ENCODE measurements at places on chromosomes 7 and 10.

DNA sequence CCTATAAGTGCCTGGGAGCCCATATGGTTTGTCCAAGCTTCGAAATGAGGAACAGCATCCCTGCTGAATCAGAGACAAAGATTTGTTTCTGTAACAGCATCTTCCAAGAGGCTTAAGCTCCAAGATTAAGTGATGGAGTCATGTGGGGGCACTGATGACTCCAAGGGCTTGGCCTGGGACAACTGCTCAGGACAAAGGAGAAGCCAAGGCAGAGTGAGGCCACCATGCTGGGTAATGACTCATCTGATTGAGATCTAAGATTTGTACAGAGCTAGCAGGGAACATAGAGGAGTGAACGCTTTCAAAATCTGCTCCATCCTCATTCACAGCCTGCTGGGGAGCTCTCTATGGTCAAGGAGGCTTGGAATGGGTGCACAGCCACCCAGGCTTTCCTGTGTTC is 49.3 kb downstream of the C10orf120 start:
- DNase-seq = no peak

GRCh38 chr10:58919927-58920654 is 256.4 kb upstream of the PHYHIPL start:
- DNase-seq = no peak

DNA sequence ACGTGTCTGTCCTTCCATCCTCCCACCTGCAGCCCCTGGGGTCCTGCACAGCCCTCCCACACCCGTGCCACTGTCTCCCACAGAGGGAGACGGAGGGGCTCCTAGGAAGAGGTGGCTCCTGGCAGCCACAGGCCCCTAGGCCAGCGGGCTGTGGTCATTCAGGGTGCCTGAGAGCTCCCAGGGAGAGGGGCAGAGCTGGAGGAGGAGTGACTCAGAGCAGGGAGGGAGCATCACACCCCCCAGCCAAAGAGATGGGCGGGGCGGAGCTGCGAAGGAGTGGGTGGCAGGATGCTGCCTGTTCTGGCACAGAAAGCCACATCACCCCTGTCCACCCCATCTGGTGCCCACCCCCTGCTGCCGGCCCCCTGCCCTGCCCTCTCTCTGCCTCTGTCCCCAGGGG is 50.5 kb downstream of the STK32C start:
- no peak for DNase-seq

DNA sequence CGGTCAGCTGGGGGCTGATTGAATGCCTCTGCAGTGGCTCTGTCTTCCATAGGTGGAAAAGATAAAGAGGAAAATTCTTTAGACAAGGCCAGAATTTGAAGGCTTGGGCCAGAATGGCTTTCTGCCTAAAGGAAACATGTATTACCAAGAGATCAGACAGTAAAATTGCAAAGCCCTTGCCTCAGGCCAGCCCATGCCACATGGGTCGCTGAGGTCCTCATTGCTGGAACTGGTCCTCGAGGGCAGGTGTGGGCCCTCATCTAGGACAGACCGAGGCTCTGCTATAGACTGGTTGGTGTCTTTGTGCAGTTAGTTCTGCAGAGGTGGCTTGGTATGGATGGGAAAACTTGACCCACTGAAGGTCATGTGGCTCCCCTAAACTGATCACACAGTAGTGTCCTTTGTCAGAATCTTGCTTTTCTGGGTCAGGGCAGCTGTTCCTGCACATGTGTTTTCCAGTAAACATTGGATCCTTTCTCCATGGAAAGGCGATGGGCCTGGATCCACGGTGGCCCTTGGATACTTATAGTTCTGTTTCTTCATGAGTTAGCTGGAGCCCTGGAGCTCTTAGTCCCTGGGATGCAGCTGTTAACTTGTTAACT is 80.4 kb downstream of the TMEM178B start:
- DNase-seq = no peak

GRCh38 chr10:132133005-132133404 is 53.7 kb upstream of the DPYSL4 start:
- DNase-seq = no peak

DNA sequence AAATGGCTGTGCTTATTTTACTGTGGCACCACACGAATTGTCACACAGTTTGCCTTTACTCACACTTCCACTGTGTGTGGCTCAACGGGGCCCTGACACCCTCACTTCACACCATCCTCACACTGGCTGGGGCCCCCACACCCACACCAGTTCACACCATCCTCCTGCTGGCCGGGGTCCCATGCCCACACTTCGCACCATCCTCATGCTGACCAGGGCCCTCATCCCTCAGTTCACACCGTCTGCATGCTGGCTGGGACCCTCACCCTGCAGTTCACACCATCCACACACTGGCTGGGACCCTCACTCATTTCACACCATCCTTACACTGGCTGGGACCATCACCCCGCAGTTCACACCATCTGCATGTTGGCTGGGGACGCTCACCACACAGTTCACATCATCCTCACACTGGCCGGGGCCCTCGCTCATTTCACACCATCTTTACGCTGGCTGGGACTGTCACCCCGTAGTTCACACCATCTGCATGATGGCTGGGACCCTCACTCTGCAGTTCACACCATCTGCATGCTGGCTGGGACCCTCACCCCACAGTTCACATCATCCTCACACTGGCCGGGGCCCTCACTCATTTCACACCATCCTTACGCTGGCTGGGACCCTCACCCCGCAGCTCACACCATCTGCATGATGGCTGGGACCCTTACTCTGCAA is 36.0 kb downstream of the BRI3 start:
- no peak for DNase-seq

DNA sequence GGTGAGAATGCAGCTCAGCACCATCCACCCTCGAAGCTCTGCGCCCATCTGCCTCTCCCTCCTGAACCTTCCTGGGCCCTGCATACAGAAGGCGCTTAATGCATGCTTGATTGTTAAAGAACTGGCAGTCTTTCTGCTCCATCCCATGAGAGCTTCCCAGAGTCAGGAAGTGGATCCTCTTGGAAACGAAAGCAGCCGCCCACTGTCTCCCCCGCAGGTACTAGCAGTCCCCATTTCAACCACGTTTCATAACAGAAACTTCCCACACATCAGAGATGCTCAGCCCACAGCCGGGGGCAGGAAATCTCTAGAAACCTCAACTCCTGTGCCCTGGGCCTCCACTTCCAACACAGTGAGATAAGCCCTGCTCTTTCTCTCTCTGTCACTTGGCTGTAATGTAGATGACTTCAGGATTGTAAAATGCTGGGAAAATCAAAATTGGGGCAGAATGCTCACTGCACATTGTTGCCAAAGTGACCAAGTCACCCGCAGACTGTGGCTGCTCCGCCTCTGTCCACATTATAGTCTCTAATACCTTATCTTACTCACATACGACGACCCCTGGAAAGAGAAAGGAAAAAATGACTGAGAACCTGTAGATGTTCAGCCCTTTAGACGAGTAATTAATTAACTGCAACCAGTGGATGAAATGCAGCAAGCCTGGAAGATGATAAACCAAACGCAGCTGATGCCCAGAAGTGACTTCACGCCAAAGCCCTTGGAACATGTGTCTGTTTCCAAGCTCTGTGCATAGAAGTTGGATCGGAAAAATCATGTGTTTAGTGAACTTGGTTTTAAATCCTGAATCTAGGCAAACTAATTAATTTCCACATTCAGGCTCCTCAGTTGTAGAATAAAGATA is 28.5 kb downstream of the GSDME start:
- no peak for DNase-seq

GRCh38 chr7:25843467-25843866 is 308.5 kb upstream of the NFE2L3 start:
- DNase-seq = no peak

- DNase-seq = no peak
Measured at GRCh38 chr10:28928484-28928883, 251.2 kb downstream of the BAMBI start.

DNA sequence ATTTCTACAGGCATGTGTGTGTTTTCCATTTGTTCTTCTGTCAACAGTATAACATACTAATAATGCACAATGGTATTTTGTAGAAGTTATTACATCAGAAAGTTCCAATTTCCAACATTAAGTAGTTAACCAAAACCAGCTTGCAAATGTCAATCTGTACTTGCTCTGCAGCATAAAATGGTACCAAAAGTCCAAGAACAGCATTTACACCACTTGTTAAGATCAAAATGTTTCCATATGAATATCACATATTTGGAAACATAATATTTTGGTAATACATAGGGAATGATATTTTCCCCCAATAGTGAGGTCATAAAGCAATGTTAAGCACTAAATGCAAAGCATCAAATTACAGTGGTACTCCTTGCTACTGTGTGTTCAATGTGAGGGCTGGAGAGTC is 162.1 kb downstream of the ZNF438 start:
- no peak for DNase-seq

DNA sequence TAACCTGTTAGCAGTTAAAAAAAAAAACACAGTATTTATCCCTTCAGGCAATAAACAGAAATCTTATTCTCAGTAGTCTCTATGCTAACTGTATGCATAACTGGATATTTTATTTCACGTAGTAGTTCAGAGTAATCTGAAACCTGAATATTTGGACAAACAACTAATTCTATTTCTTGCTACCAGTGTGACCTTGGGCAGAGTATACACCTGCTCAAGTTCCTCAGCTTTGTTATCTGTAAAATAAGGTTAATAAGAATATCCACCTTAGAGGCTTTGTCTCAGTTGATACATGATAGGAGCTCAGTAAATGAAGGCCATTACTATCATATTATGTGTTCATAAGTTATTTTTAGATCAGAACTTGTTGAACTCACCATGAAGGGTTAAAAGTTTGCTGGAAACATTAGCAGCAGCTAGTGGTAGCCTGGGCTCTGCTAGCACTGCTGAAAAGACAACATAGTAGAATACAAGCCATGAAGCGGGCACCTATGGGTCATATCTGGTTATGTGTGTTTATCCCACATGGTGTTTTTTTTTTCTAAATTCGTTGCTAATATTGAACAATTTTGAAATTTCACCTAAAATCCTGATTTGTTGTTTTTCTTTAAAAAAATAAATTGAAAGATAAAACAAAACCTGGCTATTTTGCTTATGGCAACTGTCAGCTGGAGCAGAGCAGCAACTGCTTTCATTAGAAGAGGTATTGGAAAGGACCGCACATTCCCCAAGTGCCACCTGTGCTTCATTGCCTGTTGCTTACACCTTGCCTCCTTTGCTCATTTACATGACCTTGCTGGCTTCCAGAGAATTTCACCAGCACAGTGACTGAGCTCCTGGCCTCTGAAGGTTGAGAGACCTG is 303.0 kb downstream of the PRKG1 start:
- no peak for DNase-seq

DNA sequence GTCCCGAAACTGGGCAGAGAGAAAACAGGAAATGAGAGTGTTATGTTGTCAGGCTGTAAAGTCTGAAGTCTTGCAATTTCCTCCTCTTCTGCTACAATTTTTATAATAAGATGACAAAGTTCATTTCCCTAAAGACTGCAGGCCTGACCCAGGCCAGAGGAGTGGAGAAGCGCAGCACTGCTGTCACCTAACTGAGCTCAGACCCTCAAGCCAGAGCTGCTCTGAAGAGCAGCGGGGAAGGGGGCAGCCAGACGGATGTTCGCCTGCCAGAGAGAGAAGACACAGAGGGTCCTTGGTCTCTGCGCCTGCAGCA is 12.6 kb upstream of the AOAH start:
- DNase-seq = no peak

GRCh38 chr7:47080816-47081215 is 501.1 kb downstream of the TNS3 start:
- DNase-seq = no peak

DNA sequence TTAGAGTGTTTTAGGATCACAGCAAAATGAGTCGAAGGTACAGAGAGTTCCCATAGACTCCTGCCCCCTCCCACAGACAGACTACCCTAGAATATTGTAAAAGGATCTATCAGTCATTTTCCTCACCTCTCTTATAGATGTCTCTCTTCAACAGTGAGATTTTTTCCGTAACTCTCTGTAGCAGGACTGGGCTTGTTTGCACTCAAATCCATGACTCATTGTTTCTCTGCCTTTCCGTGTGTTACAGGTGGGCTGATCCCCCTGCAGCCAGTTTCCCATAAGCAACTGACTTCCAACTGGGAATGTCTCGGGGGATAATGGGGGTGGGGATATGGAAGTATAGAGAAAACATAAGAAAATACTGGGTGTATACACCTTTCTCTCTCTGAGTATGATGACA is 921.0 kb downstream of the GATA3 start:
- no peak for DNase-seq

DNA sequence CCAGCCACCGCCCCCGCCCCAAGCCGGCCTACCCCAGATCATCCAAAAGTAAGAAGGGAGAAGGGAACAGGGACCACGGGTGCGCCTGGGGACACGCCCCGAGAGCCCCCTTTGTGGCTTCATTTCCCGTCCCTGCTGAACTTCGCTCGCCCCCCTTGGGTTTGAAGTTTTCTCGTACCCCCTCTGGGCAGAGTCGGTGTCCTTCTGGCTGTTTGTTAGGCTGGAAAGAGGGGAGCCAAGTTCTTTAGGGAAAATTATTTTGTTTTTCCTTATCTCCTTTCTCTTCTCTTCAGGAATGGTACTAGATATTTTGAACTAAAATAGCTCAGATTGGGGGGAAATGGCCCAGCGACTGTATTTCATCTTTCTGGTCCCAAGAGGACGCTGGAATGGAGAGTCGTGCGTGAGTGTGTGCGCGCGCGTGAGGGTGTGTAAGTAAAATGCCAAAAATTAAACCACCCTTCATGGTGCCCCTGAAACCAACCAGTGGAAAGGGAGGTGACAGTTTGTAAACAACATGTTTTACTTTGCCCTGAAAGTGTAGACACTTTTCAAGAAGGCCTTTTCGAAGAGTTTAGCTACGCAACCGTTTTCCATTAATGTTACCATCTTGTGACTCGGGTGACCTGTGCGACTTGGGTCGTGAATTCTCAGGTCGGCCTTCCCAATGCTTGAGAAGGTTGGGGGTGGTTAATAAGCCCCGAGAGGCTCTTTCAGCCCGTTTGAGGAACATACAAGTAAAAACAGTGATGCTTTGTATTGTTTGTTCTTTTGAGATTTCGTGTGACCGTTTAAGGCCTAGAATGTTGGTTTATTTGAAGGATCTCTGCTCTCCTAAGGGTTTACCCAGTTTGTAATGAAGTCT is 694 bp downstream of the RBM20 start:
- DNase-seq = no peak

- DNase-seq = no peak
Measured at GRCh38 chr10:130395248-130395936, 259.2 kb downstream of the GLRX3 start.

- DNase-seq = no peak
Measured at GRCh38 chr7:39560997-39561396, 5.2 kb upstream of the YAE1 start.

DNA sequence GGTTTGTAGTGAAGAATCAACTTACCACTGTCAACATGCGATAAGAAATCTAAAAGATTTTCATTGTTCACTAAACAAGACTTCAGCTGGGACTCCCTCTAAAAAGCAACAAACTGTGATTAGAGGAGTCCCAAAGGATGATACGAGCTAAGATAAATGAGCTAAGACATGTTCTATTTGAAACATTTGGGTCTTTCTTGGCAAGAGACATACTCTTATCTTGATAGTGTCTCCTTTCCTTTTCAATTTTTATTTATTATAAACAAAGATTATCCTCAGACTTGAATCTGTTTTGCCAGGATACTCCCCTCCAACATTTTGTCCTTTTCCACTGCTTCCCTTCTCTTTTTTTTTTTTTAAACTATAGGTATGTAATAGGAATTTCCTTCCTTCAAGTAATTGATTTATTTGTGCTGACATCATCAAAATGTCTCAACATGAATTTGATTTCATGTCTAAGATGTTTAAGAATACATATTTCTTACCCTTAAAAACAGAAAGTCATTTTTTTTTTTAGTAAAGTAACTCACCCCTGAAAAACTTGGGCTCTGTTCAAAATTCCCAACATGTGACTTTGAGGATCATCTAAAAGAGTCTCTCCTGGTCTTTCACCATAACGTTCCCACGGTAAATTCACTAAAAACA is 158.4 kb upstream of the NRP1 start:
- DNase-seq = no peak
